ENCODE measurements at places on chromosomes 12 and 14.

GRCh38 chr12:51527966-51528365 is 63.1 kb upstream of the SCN8A start:
- DNase-seq = no peak

DNA sequence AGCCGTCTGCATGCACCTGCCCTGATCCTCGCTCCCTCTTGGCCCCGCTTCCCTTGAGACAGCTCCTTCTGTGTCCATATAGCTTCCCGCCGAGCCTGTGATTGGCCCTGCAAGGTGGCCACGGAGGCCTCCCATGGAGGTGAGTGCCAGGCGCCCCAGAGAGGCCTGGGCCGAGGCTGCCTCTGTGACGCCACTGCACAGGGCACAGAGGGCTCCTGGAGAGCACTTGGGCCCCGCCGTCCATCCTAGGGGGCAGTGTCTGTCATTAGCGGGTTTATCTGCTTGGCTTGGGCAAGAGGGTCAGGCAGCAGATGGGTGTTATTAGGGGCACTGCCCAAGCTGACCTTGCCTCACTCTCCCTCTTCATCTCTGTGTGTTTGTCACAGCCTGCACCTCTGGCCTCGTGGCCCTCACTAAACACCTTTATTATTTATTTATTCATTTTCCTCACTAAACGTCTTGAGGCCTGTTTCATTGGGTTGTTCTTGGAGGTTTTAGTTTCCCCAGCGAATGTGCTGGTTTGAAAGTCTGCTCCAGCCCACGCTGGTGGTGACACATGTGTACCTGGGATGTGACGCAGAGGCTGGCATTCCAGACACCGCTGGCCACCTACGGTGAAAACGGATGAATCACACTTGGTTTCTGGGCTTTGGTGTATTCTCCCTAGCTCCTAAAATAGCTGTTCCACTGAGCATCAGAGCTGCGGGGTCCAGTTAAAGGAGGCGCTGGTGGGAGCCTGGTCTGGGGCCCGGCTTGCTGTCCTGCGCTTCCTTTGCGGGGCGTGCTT is 5.9 kb downstream of the ZFYVE21 start:
- DNase-seq = no peak

- DNase-seq = no peak
Measured at GRCh38 chr14:63508033-63508432, 35.1 kb downstream of the PPP2R5E start.

- DNase-seq = no peak
Measured at GRCh38 chr12:75944905-75945432, 86.6 kb downstream of the PHLDA1 start.

- no peak for DNase-seq
Measured at GRCh38 chr14:93228550-93228949, 21.5 kb downstream of the UBR7 start.

GRCh38 chr12:11672256-11673191 is 23.1 kb downstream of the ETV6 start:
- DNase-seq = no peak

DNA sequence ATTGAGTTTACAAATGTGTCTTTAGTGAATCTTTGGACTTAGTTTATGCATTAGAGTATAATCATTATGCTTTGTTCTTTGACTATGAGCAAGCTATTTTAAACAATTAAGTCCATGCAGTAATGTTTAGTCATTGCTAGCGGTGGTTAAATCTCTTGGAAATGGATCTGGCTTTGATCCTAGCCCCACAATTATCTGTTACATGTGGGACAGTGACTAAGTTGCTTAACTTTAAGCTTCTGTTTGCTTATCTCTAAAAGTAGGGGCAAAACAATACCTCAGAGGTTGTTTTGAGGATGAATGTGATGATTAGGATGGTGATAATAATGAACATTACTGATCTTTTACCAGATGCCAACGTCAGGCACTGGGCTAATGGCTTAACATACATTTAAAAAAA is 124.2 kb downstream of the NPAS3 start:
- no peak for DNase-seq

Data from right forelimb (tissue), 1 donor.